ENCODE measurements at places on chromosomes 2 and 18. TPM values are rescaled to one million over a fixed set of nuclear protein-coding genes. Genes with fewer than 3 reads are reported as not detected.

- DNase-seq = no peak
- no peak overlapping the region for H3K27ac ChIP-seq
- no peak overlapping the region for H3K4me3 ChIP-seq
These were observed 32.0 kb downstream of the ANKMY1 start for GRCh38 chr2:240525802-240526201.

GRCh38 chr18:10318691-10318970 lies 135.8 kb upstream of the APCDD1 start:
- no peak for DNase-seq
- no peaks in the 10 kb centered on the region for H3K36me3 ChIP-seq
- H3K4me1 ChIP-seq = no peaks in the 10 kb centered on the region
- H3K27ac ChIP-seq = no peak overlapping the region
- no peak overlapping the region for H3K4me3 ChIP-seq

The DLGAP1 gene
- 1.1 TPM for total RNA-seq

DNA sequence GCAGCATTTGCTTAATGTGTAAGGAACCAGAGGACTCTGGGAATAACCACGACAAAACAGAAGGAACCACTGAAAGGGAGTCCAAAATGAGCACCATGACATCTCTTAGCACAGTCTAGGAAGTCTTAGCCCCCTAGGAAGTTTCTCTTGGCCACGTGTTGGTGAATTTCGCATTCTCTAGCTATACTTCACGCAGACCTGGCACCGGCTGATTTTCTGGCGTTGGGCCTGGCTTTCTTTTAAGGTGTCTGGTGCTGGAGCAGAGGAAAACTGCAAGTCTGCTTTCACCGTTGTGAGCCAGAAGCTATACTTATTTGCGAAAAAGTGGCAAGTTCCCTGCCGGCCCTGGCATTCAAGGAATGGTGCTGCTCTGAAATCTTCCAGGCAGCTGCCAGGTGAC lies 156.9 kb downstream of the COL4A4 start:
- no peak for DNase-seq
- no peaks in the 10 kb centered on the region for H3K27me3 ChIP-seq
- H3K4me1 ChIP-seq = no peaks in the 10 kb centered on the region
- no peak overlapping the region for H3K27ac ChIP-seq
- H3K36me3 ChIP-seq = no peaks in the 10 kb centered on the region

The HNMT gene
- 8.0 TPM for total RNA-seq

DNA sequence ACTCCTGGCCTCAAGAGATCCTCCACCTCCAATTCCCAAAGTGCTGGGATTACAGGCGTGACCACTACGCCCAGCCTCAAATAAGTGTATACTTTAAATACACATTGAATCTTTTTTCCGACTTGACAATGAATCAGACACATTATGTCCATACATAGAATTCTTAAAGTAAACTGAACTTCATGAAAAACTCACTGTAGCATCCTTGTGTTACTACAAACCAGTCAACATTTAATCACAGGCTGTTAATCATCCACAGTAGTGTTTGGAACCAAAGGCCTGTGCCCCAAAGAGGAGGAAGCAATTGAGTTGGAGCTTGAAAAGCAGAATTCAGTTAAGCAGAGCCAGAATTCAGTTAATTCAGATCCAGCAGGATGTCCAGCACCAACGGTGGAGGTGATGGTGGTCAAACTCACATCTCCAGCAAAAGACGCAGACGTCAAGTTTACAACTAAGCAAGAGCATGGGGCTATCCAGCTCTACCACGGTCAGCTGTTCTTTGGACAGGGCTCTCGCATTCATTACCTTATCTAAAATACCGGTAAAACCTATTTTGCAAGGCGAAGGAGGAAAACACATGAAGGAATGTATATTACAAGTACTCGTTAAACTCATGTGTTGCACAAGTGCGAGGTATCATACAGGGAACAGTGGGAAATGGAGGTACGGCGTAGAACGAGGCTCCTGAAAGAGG lies 1.2 kb downstream of the SLC39A6 start:
- H3K27ac ChIP-seq = peak overlapping the region; percentile 99
- peak overlapping the region; percentile 59 for H3K4me3 ChIP-seq
- peaks cover 37% of the 10 kb centered on the region for H3K4me1 ChIP-seq
- peaks cover 1% of the 10 kb centered on the region for H3K36me3 ChIP-seq
- no peak for DNase-seq

DNA sequence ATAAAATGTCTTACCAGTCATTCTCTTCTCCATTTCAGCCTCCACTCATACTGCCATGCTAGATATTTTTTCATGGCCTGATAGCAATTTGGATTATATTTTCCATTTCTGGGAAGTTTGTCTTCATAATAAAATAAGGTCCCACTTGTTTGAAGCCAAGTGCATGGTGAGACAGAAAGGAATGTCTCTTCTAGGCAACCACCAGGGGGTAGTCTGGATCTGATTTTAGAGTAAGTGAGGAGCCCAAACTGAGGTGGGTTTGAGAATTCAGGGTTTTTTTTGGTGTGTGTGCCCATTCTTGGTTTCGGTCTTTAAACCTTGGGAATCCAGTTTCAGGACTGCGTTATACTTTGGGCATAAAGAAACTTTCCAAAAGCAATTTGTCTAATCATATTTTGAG lies 315.5 kb downstream of the RPRM start:
- no peak overlapping the region for H3K27ac ChIP-seq
- DNase-seq = no peak
- H3K36me3 ChIP-seq = no peaks in the 10 kb centered on the region

GRCh38 chr2:197516393-197516761 lies 511 bp downstream of the MOB4 start:
- H3K4me3 ChIP-seq = peak overlapping the region; percentile 68
- DNase-seq = no peak
- H3K4me1 ChIP-seq = peaks cover 20% of the 10 kb centered on the region
- no peaks in the 10 kb centered on the region for H3K27me3 ChIP-seq

The ANKRD30B gene
- total RNA-seq = not detected

- H3K27me3 ChIP-seq = no peaks in the 10 kb centered on the region
- H3K4me1 ChIP-seq = no peaks in the 10 kb centered on the region
- no peak overlapping the region for H3K27ac ChIP-seq
- no peak for DNase-seq
- H3K4me3 ChIP-seq = no peak overlapping the region
- H3K36me3 ChIP-seq = no peaks in the 10 kb centered on the region
These were observed 48.2 kb upstream of the PPM1B start for GRCh38 chr2:44120428-44120827.

GRCh38 chr2:219434468-219434717 lies 250 bp upstream of the SPEG start:
- H3K27ac ChIP-seq = peak overlapping the region; percentile 93
- no peaks in the 10 kb centered on the region for H3K27me3 ChIP-seq
- no peaks in the 10 kb centered on the region for H3K36me3 ChIP-seq
- H3K4me3 ChIP-seq = peak overlapping the region; percentile 46
- no peak for DNase-seq
- peaks cover 30% of the 10 kb centered on the region for H3K4me1 ChIP-seq

DNA sequence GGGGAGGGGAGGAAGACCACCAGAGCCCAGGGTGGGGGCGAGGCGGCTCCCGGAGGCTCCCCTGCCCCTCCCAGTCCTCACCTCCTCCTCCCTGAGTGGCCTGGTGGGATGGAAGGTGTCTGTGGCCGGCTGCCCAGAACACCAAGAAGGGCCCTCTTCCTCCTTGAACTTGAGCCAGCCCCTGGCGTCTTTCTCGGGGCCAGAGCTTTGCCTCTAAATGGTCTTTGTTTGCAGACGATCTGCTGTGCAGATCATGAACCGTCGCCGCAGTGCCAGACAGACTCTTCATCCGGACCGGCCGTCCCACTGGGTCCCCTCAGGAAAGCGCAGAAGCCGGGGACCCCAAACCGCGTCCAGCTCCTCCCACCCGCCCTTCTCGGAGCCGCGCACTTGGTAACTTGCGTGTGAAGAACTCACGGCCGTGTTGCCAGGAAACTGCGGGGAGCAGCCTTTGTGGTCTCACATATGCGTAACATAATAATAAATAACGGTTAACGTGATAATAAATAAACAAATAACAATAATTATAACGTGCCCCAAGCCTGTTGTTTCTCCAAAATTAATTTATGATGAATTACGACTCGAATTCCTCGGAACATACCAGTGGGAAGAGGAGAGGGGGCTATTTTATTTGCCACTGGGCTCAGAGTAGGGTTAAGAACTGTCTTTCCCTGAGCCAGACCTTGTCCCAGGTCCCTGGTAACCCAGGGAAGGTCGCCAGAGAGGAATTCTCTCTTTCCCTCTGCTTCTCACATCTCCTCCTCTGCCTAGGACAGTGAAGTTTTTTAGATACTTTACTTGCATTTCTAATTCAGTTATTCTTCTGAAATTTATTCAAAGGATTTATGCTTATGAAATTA lies 41.0 kb downstream of the PTGR3 start:
- DNase-seq = peak; percentile 50
- peak overlapping the region; percentile 38 for H3K4me3 ChIP-seq
- no peaks in the 10 kb centered on the region for H3K36me3 ChIP-seq
- peak overlapping the region; percentile 91 for H3K27ac ChIP-seq
- no peaks in the 10 kb centered on the region for H3K4me1 ChIP-seq

DNA sequence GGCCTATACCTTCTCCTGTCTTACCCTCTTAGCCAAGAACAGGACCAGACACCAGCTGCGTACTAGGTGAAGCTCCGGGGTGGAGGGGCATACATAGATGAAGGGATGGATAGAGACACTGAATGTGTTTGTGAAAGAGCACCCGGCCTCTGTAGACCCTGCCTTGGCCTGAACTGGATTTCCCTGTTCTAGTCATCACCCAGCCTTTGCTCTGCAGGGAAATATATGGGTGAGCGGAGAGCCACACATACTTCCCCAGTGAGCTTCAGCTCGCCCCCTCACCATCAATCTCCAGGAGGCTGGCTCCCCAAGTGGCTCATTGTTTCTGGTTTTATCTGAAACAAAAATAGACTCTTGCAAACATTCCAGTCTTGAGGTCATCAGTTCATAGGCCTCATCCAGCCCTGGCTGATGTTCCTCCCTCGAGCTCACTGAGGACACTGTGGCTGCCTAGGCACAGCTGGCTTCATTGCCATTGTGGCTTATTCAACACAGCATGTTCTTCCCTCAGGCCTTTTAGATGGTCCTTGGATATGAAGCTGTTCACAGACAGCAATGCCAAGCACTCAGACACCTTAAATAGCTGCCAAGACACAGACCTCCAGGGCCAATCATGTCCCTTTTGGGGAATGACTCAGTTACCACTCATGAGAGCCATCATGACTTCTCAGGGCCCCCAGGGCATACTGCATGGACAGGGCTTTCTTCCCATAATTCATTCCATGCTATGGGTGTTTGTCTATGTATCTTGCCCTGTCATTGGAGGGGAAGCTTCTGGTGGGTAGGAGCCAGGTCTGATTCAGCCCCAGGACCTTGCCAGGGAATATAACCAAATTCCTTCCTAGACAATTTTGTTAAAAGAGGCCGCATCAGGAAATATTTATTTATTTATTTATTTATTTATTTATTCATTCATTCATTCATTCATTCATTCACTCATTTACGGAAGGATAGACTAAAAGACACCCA lies 82.4 kb downstream of the TTC32 start:
- peak; percentile 56 for DNase-seq
- no peaks in the 10 kb centered on the region for H3K4me1 ChIP-seq
- H3K36me3 ChIP-seq = no peaks in the 10 kb centered on the region
- H3K4me3 ChIP-seq = no peak overlapping the region
- no peak overlapping the region for H3K27ac ChIP-seq
